ENCODE measurements at places on chromosomes 16 and 17.

- no peak for DNase-seq
Observed at GRCh38 chr17:71327376-71328059, 793.3 kb upstream of the SOX9 start.

DNA sequence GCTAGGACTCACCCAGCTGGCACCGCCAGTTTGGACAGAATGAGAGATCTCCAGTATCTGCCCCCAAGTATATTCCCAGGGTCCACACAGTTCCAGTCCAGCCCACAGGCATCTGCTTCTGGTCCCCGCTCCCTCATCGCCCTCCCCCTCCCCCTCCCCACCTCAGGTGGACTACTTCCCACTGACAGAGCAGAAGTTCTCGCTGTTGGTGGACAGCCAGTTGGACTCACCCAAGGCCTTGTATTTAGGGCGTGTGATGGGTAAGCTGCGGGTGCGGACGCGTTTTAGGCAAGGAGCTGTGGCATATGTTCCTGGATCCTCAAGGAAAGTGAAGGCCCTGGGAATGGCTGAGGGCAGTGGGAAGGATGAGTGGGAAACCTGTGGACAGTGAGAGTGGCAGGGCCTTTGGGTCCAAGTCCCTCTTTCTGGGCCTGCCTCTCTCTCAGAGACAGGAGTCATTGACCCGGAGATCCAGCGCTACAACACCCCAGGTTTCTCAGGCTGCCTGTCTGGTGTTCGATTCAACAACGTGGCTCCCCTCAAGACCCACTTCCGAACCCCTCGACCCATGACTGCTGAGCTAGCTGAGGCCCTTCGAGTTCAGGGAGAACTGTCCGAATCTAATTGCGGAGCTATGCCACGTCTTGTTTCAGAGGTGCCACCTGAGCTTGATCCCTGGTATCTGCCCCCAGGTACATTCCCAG is 14.9 kb downstream of the CNTNAP1 start:
- no peak for DNase-seq

- DNase-seq: no peak
Observed at GRCh38 chr17:7982173-7982572, 20.2 kb upstream of the GUCY2D start.

- no peak for DNase-seq
Observed at GRCh38 chr16:66364117-66364958, 2.2 kb upstream of the CDH5 start.

DNA sequence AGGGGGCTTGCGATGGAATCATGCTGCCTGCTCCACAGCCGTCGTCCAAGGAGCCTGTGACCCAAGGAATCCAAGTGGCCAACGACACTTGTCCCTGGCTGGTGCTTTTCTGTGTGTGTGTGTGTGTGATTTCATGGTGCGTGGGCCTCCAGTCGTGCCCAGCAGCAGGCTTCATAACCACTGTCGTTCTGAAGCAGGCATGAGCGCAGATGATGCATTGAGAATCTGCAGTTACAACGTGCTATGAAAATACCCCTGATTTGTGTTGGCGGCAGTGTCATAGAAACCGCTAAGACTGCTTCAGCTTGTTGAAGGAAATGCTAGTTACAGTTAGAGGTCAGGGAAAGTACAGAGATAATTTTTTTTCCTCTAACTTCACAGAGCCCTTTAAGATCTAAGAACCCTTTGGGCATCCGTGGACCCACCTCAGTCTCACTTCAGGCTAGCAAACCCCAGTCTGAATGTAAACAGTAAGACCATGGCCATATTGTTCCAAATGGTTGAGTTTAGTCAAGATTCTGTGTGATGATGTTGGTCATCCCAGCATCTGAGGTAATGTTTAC is 15.6 kb downstream of the C16orf90 start:
- DNase-seq: no peak

- no peak for DNase-seq
Observed at GRCh38 chr16:72098936-72099335, 5.3 kb downstream of the DHX38 start.

DNA sequence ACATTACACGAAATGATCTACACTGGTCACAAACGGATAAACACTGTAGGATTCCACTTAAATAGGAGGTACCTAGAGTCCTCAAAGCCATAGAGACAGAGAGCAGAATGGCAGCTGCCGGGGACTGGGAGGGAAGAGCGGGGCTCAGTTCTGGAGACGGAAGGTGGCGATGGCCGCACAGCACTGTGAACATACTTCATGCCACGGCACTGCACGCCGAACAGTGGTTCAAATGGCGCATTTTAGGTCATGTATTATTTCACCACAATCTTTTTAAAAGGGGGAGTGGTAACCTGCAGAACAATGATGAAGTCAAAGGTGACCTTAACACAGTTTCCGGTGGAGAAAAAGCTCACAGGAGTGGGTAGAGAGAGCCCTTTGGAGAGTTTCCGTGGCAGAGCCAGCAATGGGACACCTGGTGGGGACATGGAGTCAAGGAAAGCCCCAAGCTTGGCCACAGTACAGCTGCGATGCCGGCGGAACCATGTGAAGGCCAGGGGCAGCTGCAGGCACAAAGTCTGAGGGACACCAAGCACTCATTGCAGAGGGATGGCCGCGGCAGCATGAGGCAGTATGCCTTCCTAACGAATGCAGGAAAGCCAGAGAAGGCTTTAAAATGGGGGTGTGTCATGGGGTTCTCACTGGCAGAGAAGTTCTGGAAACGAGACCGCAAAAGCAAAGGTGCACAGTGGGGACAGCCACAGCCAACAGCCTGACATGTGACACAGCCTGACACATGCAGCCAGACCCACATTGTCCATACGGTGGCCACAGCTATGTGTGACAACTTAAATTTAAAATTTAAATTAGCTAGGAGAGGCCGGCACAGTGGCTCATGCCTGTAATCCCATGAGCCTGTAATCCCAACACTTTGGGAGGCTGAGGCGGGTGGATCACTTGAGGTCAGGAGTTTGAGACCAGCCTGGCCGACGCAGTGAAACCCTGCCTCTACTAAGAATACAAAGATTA is 7.3 kb downstream of the FLCN start:
- DNase-seq: no peak

DNA sequence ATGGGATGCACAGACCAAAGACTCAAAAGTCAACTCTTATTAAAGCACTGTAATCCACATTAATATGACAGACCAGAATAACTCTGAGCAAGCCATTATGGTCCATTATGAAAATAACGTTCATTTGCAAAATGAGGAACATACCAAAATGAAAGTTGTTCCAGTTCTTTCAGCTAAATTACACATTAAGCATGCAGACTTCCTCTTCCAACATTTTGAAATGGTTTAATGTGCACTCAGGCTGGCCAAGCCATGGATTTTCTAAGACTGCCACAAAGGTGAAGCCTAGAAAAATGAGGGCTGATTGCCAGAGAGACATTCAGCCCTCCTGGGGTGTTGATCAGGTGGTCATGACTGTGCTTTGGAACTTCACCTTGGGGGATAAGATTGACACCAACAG is 56.7 kb upstream of the NOG start:
- no peak for DNase-seq

Measured in D721Med (cell line).